ENCODE measurements at places on chromosomes 3 and 15.
A peak's percentile ranks its signal among the peaks of the same experiment; 100 is the strongest.

DNA sequence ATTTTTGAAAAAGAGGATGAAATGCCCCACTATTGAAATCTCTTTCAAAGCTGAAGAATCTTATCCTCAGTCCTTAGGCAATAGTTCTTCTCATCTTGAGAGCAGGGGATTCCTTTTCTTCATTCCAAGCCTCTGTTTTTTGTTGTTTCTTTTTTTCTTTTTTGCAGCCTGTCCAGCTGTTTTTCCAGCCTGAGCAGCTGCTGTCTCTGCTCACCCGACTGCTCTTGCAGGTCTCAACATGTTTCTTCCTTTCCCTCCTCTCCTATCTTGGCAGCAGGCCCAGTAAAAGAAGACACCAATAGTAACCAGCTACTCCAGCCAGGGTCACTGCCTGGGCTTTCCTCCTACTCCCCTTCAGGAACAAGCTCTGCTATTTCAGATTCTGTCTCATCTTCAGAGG, 23.8 kb downstream of the MEX3B start:
- DNase-seq, result peak; percentile 30

DNA sequence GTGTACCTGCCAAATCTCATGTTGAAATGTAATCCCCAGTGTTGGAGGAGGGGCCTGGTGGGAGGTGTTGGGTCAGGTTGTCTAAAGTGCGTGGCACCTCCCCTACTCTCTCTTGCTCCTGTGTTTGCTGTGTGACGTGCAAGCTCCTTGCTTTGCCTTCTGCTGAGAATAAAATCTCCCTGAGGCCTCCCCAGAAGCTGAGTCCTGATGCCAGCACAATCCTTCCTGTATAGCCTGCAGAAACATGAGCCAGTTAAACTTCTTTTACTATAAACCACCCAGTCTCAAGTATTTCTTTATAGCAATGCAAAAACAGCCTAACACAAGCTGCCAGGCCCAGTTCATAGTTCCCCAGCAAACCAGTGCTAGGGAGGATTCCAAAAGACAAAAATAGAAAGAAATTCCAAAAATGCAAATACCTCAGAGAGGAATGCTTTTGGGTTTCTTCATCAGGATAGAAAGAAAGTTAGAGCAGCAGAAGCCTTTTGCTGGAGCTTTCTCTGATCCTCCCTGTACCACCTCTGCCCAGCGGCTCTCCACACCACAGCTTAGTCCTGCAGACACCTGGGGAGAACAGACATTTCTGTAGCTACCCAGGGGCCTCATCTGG, 25.9 kb upstream of the CDV3 start:
- DNase-seq, result peak; percentile 42

GRCh38 chr3:72628065-72628464, 220.2 kb downstream of the SHQ1 start:
- DNase-seq, result no peak

- DNase-seq, result no peak
Measured at GRCh38 chr3:13525827-13526625, 22.9 kb upstream of the FBLN2 start.

DNA sequence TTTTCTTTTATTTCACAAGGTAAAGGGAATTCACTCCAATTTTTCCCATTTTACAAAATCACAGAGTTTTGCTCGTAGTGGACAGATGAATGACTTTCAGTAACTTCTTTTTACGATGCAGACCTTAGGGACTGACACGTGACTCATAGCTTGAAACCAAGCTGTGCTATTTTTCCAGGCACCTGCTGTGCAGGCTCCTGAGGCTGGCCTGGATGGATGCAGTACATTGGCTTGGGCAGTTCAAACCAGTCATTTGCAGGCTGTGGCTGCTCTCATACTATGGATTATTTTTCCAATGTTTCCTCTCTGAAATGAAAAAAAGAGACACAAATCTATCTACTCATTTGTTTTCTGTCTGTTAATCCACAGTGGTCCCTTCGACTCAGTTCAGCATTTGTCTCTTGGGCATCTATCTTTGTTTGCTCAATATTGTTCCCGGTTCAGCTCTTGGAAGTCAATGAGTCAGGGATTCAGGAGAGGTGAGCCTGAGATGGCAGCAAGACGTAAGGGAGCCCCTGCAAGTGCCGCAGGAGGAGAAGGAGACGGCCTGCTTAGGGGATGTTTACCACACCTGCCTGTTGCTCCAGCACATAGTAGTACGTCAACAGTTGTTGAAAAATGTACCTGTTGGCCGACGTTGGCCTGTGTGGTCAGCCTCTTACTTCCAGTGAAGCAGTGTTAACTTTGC, 92.8 kb downstream of the SV2B start:
- no peak for DNase-seq

GRCh38 chr3:112847692-112848091, 1.0 kb upstream of the CD200R1L start:
- no peak for DNase-seq

- no peak for DNase-seq
Measured at GRCh38 chr15:81809543-81809942, 236.3 kb downstream of the MEX3B start.

- no peak for DNase-seq
Measured at GRCh38 chr3:133381346-133382109, 18.3 kb upstream of the BFSP2 start.

DNA sequence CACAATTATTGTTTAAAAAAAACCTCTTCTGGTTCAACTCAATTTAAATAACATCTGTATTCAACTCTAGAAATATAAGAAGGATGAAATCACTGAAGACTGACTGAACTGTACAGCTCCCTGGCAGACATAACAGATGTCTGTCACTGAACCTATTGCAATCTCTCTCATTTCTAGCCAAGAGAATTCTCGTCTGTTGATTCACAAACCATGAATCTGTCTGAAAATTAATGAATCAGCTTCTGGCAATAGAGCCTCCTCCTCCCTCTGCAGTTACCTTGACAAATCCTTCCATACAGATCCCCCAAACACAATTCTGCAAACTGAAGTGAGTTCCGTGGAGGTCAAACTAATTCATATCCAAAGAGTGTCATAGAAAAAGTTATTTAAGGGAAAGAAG, 561.4 kb downstream of the PYDC2 start:
- peak; percentile 91 for DNase-seq

DNA sequence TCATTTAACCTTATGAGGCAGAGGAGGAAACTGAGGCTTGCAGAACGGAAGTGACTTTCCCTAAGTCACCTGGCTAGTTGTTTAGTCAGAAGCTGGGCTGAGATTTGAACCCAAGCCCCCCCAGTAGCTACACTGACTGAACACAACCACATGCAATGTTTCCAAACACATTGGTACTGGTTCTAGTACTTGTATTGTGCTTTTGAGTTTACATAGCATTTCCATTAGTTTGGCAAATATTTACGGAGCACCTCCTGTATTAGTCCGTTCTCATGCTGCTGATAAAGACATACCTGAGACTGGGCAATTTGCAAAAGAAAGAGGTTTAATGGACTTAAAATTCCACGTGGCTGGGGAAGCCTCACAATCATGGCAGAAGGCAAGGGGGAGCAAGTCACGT, 56.3 kb upstream of the ITGA11 start:
- DNase-seq, result no peak

- no peak for DNase-seq
Measured at GRCh38 chr3:155504682-155505081, 211.2 kb upstream of the STRIT1 start.

GRCh38 chr3:15074500-15074899, 9.4 kb upstream of the MRPS25 start:
- DNase-seq, result no peak

DNA sequence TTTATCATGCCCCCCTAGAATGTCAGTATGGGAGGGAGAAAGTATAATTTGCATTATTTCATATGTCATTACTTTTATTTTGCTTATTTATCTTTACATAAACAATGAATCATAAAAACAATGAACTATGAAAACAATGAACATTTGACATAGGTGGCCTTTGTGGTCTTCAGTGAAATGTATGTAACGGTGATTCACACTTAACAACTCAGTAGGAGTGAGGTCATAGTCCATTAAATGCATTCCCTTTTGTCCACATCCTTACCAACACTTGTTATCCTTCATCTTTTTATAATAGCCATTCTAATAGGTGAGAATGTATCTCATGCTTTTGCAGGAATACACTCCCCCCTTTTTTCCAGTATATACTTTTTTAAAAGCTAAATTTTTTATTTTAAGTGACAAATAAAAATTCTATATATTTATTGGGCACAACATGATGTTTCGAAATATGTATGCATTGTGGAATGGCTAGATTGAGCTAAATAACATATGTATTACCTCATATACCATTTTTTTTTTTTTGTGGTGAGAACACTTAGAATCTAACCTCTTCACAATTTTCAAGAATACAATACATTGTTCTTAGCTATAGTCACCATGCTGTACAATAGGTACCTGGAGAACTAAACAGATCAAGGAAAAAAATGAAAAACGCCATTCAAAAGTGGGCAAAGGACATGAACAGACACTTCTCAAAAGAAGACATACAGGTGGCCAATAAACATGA, 189.5 kb downstream of the WDR72 start:
- no peak for DNase-seq

DNA sequence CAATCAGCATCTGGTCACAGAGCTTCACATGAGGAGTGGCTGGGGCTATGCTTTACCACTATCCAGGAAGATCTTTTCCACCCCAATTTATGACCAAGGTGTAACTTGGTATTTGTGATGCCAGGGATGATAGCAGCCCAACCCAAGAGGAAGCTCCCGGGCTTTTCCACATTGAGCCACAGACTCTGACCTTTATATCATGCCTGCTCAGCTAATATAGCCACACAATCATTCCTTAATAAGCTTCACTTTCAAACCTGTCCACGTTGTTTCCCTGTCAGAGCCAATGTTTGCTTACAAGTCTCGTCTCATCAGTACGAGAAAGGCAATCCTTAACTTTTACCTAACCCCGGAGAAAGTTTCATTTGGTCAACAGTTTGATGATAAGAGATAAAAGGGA, 330.9 kb downstream of the SHQ1 start:
- DNase-seq, result no peak
